Left ventricle myocardium inferior (tissue), 1 donor: ENCODE measurements at places on chromosomes 5 and 9.

GRCh38 chr5:150514708-150515211 lies 6.8 kb downstream of the NDST1 start:
- DNase-seq, result no peak

GRCh38 chr5:91293131-91293530 lies 90.0 kb downstream of the ARRDC3 start:
- no peak for DNase-seq

GRCh38 chr5:178256746-178257145 lies 24.1 kb upstream of the PHYKPL start:
- no peak for DNase-seq

- no peak for DNase-seq
Observed at GRCh38 chr9:116480700-116481099, 206.4 kb upstream of the TRIM32 start.

DNA sequence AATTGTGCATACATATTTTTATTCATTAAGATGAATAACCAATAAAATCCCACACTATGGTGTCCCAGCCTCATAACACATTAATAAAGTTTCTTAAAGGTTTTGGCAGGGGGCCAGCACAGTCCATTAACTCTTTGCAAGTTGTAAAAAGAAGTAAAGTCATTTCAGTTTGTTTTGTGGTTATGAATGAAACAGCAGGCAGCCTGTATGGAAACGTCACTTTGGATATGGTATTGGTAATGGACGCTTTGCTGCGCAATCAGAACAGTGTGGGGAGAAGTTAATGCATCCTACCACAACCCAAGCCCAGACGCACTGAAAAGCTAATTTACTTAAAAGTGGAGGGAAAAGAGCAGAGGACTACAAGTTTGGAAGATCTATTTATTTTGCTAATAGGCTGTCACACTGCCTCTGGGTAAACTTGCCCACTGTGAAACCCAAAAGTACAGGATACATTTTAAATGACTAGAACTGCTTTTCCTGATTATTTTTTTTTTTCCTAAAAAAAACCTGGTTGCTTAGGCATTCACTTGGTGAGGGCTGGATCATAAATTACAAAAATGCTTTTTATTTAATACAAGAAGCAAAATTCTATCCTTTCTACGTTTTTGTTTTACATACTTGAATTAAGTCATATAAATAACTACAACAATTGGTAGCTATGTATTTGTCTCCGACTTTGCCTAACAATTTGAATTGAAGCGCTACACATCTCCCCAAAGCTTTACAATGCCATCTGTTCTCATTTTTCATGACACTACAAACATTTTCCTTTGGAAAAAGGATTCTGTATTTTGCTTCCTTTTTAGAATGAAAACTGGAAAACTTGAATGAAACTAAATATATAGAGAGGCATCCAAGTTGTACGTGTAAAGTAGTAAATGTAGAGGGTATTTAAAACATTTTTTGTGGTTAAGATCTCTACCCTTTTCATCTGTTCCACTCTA lies 104.3 kb downstream of the NFIB start:
- no peak for DNase-seq
